ENCODE measurements at places on chromosomes 6 and 20. TPM values are rescaled to one million over a fixed set of nuclear protein-coding genes. Genes with fewer than 3 reads are reported as not detected.

The ZSCAN23 gene
- polyA plus RNA-seq: 4.2 TPM

The FRMD1 gene
- 0.19 TPM for polyA plus RNA-seq

DNA sequence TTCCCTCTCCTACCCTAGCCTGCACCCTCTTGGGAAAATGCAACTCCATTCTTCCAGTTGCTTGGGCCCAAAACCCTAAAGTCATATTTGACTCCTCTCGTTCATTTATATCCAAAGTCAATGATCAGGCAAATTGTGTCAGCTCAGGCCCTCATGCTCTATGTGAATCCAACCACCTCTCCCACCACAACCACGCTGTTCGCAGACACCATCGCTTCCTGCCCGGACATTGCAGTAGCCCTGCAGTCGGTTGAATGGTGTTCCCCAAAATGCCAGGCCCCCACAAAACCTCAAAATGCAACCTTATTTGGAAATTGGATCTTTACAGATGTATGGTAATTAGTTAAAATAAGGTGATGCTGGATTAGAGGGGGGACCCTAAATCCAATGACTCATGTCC lies 98.3 kb downstream of the PREX1 start:
- DNase-seq: no peak

- no peak for DNase-seq
Measured at GRCh38 chr20:62927128-62927705, 912 bp upstream of the DIDO1 start.

DNA sequence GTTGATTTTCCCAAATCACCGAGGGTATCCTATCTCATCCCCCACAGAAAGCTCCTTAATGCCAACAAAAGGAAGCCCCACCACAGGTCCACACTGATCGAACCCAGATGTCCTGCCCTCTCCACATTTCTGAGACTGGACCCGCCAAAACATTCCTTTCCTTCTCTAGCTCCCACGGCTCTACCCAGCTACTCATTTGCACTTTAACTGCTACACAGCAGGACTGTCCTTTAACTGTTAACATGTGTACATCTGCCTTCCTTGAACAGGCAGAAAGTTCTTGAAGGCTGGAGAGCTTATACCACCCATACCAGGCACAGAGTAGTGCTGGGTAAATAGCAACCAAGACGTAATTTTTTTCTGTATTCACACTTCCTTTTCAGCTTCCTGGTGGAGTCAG lies 68.6 kb downstream of the TRMT6 start:
- no peak for DNase-seq

- no peak for DNase-seq
Measured at GRCh38 chr6:42460883-42461282, 9.2 kb upstream of the TRERF1 start.

DNA sequence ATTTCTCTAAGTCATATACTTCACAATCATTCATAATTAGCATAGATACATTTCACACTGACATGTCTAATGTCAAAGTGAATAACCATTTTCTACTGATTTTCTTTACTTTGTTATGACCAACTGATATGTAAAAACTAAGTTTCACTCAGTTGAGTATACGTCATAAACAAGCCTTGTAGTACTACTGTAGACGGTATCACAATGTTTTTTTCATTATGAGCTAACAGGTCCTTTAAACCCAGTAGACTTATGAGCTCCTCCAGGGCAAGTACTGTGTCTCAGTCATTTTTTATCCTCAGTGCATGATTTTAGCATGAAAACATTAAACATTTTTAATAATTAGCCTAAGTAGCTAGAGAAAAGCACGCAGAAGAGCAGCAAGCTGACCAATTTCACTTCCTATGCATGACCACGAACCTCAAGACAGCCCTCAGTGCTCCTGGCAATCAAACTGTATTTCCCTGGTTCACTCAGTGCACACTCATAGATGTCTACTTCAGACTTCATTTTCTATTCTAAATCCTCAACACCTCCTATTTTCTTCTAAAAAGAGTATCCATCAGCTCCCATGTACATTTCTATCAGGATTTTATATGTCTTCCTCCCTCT lies 32.0 kb upstream of the TFAP2D start:
- DNase-seq: no peak

DNA sequence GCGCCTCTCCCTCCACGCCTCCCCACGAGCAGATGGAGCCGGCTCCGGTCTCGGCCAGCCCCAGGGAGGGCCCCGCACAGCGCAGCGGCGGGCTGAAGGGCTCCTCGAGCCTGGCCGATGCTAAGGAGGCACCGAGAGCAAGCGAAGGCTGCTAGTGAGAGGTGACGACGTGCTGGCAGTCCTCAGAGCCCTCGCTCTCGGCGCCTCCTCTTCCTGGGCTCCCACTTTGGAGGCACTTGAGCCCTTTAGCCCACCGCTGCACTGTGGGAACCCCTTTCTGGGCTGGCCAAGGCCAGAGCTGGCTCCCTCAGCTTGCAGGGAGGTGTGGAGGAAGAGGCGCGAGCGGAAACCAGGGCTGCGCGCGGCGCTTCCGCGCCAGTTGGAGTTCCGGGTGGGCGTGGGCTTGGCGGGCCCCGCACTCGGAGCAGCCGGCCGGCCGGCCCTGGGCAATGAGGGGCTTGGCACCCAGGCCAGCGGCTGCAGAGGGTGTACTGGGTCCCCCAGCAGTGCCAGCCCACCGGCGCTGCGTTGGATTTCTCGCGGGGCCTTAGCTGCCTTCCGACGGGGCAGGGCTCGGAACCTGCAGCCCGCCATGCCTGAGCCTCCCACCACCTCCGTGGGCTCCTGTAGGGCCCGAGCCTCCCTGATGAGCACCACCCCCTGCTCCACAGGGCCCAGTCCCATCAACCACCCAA lies 2.5 kb upstream of the TMEM14C start:
- peak; percentile 82 for DNase-seq

Data from muscle of back (tissue), 13 donors.